Right lung (tissue), 10 donors: ENCODE measurements at places on chromosomes 3 and 15. TPM values are rescaled to one million over a fixed set of nuclear protein-coding genes. Genes with fewer than 3 reads are reported as not detected.
A peak's percentile ranks its signal among the peaks of the same experiment; 100 is the strongest.

- DNase-seq, result no peak
Measured at GRCh38 chr3:194944526-194944925, 258.8 kb downstream of the FAM43A start.

- no peak for DNase-seq
Measured at GRCh38 chr3:27219127-27219845, 149.9 kb downstream of the NEK10 start.

GRCh38 chr3:192566706-192567290, 160.5 kb downstream of the FGF12 start:
- DNase-seq, result peak; percentile 63

GRCh38 chr15:100952566-100952965, 33.4 kb downstream of the LRRK1 start:
- DNase-seq, result no peak

GRCh38 chr15:52799145-52799811, 9.1 kb upstream of the ONECUT1 start:
- DNase-seq, result no peak

CPA3 gene
- polyA plus RNA-seq, result 0.36 TPM
